ENCODE measurements at places on chromosomes 6 and 20.

DNA sequence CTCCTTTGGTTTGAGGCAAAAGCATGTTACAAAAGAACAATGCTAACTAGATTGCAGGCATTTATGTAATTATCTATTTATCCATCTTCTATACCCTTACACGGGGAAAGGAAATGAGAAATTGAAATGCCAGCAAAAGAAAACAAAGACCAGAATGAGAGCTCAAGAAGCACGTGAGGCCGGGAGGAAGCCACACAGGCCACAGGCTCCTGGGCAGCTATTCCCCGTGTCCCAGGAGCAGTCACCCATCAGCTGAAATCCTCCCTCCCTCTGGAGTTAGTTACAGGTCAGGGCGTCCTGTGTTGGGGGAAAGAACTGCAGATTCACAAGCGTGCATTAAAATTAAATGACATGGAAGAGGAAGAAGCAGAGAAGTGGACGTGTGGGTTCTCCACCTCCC, 64.7 kb upstream of the RPS6KA2 start:
- DNase-seq: no peak

DNA sequence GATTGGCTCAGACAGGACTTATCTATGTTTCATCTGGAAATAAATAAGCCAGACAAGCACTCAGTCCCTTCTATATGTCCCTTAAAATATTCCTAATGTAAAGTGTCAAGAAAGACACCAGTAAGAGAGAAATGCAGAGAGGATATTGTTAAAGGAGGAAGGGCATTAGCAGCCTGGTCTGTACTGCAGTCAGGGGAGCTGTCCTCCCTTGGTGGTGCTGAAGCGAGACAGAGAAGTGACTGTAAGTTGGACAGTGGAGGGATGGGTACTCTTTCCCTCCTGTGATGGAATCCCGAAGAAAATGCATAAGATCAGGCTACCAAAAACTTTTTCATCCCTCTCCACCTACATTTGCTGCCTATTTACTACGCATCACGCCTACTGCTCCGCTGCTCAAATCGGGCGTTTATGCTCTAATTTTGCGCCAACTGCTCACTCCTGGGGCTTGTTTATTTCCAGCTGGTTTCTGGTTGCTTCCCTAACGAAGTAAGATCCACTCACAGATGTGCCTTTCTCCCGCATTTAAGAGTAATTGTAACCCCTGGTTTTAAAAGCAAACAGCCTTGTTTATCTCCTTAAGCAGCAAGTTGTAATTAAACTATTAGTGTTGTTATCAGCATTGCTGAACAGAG, 35.2 kb downstream of the PHACTR1 start:
- no peak for DNase-seq

- DNase-seq: no peak
Observed at GRCh38 chr20:36237477-36237876, 1.2 kb downstream of the AAR2 start.

GRCh38 chr6:68010936-68011335, 624.1 kb upstream of the ADGRB3 start:
- no peak for DNase-seq

GRCh38 chr6:144346719-144347447, 61.7 kb downstream of the UTRN start:
- no peak for DNase-seq

- no peak for DNase-seq
Observed at GRCh38 chr6:52138284-52138683, 47.9 kb upstream of the IL17A start.

- DNase-seq: peak; percentile 29
Observed at GRCh38 chr6:22025468-22026163, 271.2 kb downstream of the PRL start.

DNA sequence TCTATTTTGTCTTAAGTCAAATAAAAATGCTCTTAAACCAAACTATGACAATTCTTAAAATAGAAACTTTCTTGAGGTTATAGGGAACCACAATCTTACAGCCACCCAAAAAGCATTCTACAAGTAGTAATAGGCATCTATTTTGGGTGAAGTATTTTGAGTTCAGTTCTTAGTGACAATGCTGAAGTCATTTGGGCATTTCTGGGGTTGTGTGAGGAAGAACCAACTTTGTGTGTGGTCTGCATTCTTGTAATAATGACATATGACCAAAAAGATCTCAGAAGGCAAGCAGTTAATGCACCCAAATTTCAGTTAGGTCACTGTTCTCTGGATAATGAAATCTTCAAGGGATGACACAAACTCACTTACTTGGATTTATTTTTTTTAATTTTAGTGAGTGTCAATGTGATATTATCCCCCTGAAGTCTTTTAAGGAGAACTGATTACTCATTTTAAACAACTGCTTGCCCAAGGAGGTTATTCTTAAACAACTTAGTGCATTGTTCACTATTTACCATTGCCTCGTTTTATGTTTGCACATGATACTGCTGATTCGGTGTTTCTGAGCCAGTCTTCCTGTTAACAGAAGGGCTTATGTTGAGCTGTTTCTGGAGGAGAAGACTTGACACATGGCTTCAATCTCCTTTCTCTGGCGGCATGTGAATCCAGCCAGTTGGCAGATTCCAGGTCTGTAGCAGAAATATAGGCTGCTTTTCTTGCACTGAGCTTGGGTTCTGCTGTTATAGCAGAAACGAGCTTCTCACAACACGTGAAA, 618.9 kb downstream of the BCKDHB start:
- DNase-seq: no peak

DNA sequence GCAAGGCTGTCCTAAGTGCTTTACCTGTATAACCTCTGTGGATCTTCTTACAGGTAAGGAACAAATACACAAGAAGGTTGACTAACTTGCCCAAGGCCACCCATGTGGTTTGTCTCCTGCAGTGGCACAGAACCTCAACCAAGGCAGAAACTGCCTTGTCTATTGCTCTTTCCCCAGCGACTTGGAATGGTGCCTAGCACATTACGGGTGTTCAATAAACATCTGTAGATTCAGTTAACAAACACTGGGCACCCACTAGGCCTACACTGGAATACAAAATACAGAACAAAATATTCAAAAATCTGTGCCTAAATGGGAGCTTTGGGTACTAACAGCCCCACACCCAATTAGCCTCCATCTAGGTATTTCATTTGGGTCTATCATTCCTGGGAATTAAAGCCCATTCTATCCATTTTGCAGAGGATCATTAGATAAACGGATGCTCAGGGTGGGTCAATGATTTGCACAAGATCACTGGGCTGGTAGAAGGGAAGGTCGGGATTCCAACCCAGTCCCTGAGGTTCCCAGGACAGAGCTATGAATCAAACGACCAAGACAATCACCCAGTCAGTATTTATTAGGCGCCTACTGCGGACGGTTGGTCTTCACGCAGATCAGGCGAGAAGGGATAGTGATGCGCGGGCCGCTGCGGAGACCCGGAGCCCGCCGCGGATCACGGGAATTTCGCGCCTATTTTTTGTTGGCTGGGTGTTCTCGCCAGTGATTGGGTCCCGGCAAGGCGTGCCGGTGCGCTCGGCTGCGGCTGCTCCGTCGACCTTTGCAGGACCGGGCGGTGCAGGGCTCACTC, at the start of gene STK35:
STK35 (plus strand) TSS at position 771 of the 808 bp plus-strand sequence. CDS start 55 bp downstream, outside the sequence.
- no peak for DNase-seq

DNA sequence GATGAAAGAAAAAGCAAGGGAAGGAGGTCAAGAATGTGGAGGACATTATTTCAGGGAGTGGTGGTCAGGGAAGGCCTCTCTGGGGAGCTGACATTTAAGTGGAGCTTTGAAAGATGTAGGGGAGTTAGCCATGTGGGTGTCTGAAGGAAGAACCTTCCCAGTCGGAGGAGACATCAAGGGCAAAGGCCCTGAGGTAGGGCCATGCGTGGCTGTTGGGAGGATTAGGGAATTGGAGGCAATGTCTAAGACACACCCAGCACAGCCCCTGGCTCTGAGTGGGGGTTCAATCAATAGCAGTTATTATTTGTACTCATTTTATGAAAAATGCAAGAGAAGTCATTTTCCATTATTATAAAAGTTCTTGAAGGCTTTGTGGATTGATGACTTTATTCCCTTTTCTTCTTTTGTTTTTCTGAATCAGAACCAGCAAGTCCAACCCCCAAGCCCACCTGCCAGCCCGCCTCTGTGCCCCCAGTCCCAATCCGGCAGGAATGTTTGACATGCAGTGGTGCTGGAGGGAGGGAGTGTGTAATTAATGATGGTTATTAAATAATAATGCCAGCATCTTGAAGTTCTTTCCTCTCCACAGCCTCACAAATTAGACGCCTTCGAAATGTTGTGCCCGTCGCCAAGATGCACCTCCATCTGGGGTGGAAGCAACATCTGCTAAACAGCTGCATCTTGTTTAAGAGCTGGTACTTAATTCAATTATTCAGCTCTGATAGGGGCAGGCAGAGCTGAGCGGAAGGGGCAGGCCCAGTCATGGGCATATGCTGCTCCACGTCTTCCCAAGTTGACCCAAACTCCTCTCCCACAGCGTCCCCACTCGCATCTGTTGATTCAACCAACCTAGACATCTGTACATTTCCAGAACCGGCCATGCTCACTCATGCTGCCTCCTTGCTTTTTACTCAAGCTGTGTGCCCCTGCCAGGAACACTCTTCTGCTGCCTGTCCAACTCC, 81.3 kb upstream of the SIRPA start:
- no peak for DNase-seq

DNA sequence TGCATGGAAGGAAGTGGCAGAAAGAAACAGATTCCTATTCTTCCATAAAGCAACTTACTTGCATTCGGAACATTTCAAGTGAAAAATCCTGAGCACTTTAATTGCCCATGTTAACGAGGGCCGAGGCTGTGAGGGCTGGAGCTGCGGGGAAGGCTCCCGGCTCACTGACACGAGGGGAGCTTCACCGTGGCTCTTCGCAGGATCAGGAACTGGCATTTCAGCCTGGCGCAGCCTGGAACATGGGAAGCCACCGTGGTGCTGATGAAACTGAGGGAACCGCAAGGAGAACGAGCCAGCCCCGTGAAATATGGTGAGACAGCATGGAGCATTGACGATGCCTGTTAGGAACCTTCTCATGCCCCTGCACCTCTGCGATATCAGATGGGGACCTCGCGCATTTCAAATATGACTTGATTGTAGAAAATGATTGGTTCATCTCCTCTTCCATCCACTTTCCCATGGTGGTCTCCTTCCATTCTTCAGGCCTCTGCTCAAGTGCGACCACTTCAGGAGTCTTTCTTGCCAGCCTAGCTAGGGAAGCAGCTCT, 236.9 kb downstream of the TBXT start:
- DNase-seq: no peak

DNA sequence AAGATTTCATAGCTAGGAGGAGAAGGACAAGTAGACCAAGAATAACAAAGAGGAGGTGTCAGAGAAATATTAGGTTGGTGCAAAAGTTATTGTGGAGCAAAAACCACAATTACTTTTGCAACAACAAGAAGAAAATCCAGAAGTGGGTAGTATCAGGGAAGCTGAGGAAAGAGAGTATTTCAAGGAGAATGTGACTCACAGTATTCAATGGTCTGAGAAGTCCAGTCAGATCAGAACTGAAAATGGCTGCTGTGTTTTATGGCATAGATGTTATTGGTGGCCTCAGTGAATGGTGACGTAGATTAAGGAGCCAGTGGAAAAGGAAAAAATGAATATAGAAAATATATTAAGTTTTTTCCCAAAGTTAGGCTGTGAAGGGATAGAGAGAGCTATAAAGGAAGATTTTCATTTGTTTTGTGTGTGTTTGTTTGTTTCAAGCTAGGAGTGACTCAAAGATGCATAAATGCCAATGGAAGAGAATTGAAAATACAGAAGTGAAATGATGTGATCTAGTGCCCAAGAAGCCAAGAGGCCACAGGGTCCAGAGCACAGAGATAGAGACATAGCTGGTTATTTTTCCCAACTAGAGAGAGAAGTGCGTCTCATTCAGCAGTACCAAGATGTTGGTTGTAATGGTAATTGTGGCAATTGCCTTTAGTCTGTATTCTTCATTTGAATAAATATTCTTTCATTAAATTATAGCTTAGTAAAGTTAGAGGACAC, 112.8 kb downstream of the ADTRP start:
- DNase-seq: no peak

DNA sequence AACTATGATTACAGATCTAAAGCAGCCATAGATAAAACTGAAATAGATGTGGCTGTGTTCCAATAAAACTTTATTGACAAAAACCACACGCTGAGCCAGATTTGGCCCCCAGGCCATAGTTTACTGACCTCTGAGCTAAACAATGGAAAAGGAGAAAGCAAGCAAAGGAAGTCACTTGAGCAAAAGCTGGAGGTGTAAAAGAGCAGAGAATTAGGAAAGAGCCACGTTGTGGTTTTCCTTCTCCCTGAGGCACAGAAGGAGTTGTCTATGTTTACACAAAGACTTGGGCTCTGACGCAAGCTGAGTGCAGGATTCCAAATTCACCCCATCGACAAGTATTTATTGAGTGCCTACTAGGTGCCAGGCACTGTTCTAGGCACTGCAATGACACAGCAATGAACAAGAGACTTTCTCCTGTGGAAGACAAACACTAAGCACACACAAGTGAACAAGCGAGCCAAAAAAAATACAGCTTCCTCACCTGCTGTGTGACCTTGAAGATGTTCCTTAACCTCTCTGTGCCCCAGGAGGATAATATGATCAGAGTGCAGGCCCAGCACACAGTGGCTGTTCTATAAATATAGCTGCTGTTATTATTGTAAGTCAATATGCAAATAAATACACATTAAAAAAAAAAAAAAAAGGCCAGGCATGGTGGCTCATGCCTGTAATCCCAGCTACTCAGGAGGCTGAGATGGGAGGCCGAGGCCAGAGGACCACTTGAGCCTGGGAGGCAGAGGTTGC, 75.4 kb upstream of the PTPN1 start:
- no peak for DNase-seq

- no peak for DNase-seq
Observed at GRCh38 chr6:116255246-116255800, 1.4 kb upstream of the TSPYL4 start.

GRCh38 chr6:117494694-117495318, 12.3 kb downstream of the DCBLD1 start:
- DNase-seq: no peak

DNA sequence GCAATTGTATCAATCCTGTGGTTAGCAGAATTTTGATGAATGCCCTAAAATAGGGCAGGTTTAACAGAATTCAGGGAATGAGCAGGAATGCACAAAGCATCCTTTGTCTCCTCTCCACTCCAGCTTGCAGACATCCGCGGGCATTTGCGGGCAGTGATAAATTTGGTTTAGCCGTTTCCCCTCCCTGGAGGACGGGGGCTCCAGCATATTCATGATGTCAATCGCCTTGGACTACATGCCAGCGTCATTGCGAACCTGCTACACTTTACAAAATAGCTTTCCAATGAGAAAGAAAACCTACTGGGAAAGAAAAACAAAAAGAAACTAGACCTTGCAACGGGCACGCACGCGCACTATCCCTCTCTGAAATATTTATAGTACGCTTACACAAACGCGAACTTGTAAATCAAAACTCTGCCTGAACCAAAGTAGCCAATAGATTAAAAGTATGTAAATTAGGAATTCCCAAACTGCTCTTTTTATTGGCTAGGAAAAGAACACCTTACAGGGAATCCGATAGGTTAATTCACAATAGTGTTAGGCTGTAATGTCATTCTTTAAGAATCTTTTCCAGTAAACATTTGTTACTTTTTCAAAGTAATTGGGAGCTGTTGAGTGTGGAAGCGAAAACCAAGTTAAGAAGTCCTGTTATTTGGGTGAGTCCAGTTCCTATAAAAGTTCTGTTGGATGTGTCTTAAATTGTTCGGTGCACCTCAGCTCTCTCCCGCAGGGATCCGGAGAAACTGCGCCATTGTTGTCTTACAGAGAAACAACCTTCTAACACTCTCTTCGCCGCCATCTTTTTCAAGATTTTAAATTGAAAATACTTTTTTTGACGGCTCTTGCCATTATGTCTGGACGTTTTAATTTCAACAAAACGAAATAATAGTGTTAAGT, 136.7 kb downstream of the HFE start:
- peak; percentile 70 for DNase-seq
